ENCODE measurements at places on chromosomes 11 and 22.

- DNase-seq, result peak; percentile 14
These were observed 33.5 kb upstream of the CSNK1E start for GRCh38 chr22:38350444-38351359.

GRCh38 chr22:26589367-26589844 lies 526 bp downstream of the TPST2 start:
- DNase-seq, result peak; percentile 45

- DNase-seq, result no peak
These were observed 57.5 kb downstream of the PTPRJ start for GRCh38 chr11:48037709-48038468.

DNA sequence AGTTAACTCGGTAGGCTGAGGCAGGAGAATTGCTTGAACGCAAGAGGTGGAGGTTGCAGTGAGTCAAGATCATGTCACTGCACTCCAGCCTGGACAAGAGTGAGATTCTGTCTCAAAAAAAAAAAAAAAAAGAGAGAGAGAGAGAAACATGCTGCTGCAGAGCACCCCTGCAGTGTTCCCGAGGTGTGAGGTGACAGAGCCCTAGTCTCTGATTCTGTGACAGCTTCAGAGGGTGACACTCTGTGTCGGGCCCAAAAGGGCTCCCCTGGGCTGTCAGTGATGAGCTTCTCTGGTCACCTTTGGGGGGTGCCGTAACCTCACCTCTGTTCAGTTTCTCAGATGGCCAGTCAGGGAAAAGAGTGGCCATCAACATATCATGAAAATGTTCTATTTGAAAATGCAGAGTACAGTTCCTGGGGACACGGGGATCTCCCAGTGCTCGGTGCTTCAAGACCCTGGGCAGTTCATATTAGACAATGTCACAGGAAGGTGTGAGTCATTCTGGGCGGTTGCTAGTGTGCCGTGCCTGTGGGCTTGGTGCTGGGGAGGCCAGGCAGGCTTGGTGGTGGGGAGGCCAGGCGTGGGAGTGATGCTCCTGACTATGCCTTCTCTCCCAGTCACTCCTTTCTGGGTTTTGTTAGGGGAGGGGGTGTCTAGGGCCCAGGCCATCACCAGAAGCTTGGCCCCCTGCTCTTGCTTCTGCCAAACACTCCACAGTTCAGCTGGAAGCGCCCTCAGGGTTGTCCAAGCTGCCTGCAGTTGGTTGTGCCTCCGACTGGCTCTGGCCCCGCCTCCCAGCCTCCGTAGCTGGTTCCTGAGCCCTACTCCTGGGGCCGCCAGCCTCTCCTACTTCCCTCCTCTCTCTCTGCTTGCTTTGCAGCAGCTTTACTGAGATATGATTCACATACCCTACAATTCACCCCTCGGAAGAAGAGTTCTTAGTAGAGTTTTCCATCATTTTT lies 52.5 kb upstream of the CLDN5 start:
- DNase-seq, result peak; percentile 65

DNA sequence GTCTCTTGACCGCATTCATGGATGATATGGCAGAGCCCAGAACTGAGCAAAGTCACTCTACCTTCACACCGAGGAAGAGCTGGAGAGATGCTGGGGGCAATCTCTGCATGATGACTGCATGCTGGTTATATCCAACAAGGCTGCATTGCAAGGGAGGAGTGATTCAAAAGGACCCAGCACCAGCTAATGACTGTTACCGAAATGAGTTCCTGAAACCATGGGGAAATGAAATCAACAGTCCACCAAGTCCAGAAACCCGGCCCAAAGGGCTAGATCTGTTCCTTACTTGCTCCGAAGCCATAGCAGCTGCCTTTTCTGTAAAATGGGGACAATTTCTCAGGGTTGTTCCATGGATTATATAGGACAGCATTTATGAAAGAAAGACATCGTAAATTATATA lies 1.2 kb upstream of the SMIM35 start:
- no peak for DNase-seq

- DNase-seq, result peak; percentile 81
These were observed 66.5 kb downstream of the GGTLC2 start for GRCh38 chr22:22710719-22711531.

DNA sequence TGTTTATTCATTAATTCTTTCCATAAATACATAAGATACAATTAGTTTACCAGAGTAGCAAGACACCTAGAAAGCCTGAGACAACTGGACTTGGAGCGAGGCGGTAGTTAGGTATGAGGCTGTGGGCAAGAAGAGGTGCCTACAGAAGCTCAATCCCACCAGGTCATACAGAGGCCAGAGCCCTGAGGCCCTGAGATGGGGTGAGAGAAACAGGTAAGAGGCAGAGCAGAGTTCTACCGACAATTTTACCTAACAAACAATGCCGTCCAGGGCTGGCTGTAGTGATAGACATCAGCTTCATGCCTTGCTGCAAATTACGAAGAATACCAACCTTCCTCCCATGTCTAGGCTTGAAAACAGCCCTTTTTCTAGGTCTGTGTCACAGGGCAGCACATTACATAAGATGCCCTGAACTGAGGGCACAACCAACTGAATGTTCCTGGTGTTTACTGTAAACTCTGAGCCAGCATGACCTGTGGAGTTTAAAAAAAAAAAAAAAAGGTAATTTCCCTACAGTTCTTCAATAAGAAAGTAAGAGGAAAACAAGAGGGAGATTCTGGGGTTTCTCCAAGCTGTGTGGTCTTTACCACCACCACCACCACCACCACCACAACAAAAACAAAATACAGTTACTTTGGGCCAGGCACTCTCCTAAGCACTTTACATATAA lies 105.8 kb downstream of the GAB2 start:
- no peak for DNase-seq

DNA sequence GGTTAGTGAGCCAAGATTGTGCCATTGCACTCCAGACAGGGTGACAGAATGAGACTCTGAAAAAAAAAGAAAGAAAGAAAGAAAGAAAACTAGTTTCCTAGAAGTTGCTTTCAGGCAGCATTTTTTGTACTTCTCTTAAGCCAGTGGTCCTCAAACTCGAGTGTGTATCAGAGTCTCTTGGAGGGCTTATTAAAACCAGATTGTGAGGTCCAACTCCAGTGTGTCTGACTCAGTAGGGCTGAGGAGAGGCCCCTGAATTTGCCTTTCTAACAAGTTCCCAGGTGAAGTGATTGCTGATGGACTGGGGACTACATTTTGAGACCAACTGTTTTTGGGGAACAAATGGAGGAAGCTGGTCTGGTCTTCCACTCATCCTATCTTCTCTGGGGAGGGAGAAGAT lies 57.5 kb upstream of the VSTM5 start:
- DNase-seq, result no peak

DNA sequence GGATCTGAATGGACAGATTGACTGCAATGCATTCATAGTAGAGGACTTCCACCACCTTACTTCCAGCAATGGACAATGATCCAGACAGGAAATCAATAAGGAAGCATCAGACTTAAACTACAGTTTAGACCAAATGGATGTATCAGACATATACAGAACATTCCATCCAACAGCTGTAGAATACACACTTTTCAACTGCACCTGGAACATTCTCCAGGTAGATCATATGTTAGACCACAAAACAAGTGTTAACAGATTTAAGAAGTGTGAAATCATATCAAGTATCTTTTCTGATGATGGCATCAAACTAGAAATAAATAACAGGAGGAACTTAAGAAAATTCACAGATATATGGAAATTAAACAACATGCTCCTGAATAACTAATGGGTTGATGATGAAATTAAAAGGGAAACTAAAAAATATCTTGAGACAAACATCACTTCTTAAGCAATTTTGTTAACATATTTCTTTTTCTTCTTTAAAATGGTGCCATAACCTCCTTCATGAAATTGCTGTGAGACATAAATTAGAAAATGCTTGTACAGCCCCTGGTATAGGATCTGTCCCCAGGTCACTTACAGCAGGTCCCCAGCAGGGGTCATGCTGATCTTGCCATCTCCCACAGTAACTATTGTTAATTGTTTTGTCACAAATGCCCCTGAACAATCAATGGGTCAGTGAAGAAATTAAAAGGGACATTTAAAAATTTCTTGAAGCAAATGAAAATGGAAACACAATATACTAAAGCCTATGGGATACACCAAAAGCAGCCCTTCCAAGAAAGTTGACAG lies 100.0 kb upstream of the OR4B1 start:
- DNase-seq, result no peak

GRCh38 chr11:89490981-89491690 lies at the start of gene NOX4:
TSS of gene NOX4 (minus strand) at chr11:89491375. CDS start at chr11:89491246, 129 bp downstream.
- DNase-seq, result no peak

GRCh38 chr11:116893437-116893836 lies 56.0 kb upstream of the APOA1 start:
- DNase-seq, result no peak

GRCh38 chr11:35288817-35289541 lies 130.4 kb downstream of the SLC1A2 start:
- DNase-seq, result peak; percentile 34

GRCh38 chr11:1382831-1383607 lies 6.7 kb upstream of the BRSK2 start:
- DNase-seq, result peak; percentile 79

GRCh38 chr11:75793966-75794365 lies 21.0 kb upstream of the UVRAG start:
- no peak for DNase-seq

DNA sequence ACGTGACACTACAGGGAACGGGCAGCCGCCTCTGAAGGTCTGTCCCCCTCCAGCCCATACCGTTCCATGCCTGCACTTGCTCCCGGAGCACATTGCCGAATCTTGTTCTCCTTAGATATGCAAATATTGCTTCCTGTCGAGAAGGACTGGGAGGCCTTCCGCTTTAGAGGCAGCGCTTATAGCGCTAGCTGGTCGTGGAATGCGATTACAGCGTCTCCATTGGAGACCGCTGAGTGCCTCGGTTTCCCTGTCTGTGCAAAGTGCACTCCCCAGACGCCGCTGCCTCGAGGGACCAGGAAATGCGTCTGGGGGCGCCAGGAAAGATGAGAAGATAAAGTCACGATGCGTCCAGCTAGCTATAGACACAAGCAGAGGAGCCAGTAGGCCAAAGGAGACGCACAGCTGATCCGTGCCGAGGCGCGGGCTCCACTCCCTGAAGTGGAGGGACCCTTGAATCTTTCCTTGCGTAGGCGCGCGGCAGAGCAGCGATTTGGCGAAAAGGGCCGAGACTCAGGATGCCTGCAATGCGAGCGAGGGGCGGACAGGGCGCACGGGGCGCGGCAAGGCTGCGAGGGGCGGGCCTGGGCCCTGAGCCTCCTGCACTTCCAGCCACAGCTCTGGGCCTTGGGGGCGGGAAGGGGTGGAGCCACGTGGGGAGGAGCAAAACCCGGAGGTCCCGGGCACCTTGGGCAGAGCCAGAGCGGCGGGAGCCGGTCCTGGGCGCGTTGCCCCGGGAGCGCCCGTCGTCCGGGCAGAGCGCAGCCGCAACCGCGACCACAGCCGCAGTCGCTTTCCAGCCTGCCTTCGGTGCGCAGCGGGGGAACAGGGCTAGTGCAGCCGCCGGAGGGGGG lies at the start of gene RASSF10:
Gene RASSF10, plus strand, starts transcription at position 692 of the 851 bp plus-strand sequence. CDS start 261 bp downstream, outside the sequence.
- DNase-seq, result peak; percentile 33

DNA sequence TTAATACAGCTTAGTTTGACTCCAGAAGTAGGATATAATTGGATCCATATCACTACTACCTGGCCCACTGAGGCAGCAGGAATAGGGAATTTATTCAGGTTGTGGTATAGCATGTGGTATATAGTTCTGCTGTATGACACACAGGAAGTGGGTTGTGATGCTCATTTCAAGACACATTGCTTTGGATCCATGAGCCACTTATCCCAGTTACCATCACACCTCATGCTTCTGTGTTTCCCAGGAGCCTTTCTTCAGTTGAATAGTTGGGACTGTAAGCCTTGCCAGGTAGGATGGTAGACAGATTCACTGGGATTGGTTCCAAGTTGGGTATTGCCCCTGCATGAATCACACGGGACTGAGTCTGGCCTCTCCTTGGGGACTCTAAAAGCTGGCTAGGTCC lies 9.9 kb upstream of the SLC37A2 start:
- DNase-seq, result no peak

DNA sequence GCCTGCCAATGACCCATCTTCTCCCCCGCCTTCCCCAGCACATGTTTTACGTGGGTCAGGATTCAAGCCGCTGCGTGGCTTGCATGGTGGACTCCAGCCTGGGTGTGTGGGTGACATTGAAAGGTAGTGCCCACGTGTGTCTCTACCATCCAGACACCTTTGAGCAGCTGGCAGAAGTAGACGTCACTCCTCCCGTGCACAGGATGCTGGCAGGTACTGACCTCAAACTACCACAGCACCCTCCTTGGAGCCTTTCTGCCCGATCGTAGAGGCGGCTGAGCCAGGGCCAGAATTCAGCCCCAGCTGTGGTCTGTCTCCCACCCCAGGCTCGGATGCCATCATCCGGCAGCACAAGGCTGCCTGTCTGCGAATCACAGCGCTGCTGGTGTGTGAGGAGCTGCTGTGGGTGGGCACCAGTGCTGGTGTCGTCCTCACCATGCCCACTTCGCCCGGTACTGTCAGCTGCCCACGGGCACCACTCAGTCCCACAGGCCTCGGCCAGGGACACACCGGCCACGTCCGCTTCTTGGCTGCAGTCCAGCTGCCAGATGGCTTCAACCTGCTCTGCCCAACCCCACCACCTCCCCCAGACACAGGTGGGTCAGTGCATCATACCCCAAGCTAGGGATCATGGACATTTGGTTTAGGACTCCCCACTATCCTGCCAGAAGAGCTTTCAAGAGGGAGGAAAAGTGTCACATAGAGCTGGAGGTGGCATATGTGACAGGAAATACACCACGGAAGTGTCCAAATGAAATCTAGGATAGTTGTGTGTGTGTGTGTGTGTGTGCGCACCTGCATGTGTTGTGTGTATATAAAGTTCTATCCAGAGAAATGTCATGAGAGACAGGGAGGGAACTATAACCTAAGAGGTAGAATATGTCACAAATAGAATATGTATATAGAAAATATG lies 10.6 kb upstream of the RELT start:
- DNase-seq, result no peak

DNA sequence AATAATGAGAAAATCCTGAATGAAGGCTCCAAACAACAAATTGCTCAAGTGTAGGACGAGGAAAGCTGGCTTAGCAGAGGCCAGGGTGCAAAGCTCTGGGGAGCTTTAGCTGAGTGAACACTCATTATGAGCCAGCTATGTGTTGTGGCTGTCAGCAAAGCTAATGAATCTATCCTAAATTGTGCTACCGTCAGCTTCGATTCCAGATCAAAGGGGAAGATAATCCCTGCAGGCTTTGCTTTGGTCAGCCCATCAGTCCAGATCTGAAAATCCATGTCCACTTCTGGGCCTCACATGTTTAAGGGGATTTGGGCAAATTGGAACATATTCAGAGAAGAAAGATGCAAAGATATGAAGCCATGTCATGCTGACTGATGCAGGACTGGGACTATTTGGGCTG lies 180.9 kb upstream of the ZBED5 start:
- no peak for DNase-seq

DNA sequence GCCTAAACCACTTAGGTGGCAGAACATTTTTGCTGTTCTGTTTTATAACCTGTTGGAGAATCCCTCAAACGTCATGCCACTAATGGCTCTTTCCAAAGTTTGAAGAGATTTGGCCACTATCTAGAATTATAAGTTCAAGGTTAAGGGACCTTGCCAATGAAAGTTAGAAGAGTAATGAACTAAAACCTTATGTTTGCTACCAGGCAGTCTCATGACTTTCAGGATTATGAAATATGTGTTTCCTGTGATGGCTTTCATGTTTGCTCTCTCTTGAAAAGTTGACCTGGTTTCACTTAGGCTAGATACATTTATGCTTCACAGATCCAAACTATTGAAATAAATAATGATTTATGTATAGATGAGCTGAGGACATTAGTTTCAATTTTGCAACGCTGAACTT lies 340.0 kb downstream of the LRRC4C start:
- DNase-seq, result no peak

- DNase-seq, result no peak
These were observed 327.0 kb downstream of the DYNC2H1 start for GRCh38 chr11:103436131-103436770.

GRCh38 chr22:17707526-17707925 lies 66.7 kb downstream of the BID start:
- no peak for DNase-seq

Data from activated CD8-positive, alpha-beta T cell treated with anti-CD3 and anti-CD28 coated beads, Interleukin-2, amount 10 ng/mL, durations not matched to agents 7 days and 5 days (primary cell).